ENCODE measurements at places on chromosomes 16 and 17. TPM values are rescaled to one million over a fixed set of nuclear protein-coding genes. Genes with fewer than 3 reads are reported as not detected.

The SLC22A31 gene
- total RNA-seq, result not detected

The CD300LB gene
- total RNA-seq, result not detected

The CDR2L gene
- total RNA-seq, result 11.8 TPM

The MYO15A gene
- 1.2 TPM for total RNA-seq

The NOTUM gene
- total RNA-seq, result not detected

The INCA1 gene
- 4.4 TPM for total RNA-seq

The CSH2 gene
- not detected for total RNA-seq

The HIGD1B gene
- 2.5 TPM for total RNA-seq

The DNAI2 gene
- total RNA-seq, result not detected

The HOXB9 gene
- total RNA-seq, result not detected

The TERB1 gene
- not detected for total RNA-seq

The PKMYT1 gene
- total RNA-seq, result 1.6 TPM

The TBX2 gene
- 20.3 TPM for total RNA-seq

The GINS2 gene
- 0.54 TPM for total RNA-seq

The EVPLL gene
- total RNA-seq, result not detected

The ZNF200 gene
- total RNA-seq, result 10.6 TPM

The ABCA10 gene
- total RNA-seq, result 2.7 TPM

The TOX3 gene
- 2.0 TPM for total RNA-seq

The MARVELD3 gene
- not detected for total RNA-seq

The BMERB1 gene
- 135 TPM for total RNA-seq

The MYADML2 gene
- not detected for total RNA-seq

The ZNF287 gene
- total RNA-seq, result 6.7 TPM
